ENCODE measurements at places on chromosomes 6 and 20.

DNA sequence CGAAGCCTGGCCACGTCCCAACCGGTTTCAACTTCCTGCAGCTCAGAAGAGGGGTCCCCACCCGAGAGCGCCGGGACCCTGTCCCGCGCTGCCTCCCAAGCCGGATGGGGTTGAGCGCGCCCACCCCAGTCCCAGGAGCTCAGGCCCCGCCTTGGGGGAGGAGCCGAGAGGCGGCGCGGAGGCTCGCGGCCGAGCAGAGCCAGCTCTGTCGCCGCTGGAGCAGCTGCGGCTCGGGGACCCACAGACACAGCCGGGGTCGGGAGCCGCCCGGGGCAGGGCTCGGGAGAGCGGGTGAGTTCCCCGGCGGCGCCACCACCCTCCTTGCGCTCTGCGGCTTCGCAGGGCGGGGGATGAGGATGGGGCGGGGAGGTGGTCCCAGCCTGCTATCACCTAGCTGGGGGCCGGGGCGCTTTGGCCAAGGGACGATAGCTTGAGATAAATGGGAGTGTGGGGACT lies at the start of gene PPP1R16B:
Gene PPP1R16B (plus strand): TSS at position 196 of the 456 bp plus-strand sequence. CDS start 30,229 bp downstream, outside the sequence.
- DNase-seq, result peak; percentile 42

DNA sequence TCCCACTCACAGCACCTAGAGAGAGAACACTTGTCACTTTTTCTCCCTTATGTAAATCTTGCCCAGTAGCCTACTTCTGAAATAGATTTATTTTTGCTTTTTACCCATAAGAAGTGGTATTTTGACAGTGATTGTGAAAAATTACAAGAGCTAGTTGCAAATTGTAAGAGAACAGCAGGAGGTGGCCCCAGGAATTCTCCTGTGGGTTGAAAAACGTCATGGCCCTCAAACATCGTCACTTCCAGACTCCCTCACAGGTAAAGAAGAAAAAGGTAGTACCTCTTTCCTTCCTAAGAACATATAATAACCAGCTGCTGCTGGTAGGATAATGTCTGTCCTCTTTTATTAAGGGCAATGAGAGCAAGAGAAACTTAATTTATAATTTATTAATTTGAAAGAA lies 69.5 kb upstream of the LAMP5 start:
- no peak for DNase-seq

DNA sequence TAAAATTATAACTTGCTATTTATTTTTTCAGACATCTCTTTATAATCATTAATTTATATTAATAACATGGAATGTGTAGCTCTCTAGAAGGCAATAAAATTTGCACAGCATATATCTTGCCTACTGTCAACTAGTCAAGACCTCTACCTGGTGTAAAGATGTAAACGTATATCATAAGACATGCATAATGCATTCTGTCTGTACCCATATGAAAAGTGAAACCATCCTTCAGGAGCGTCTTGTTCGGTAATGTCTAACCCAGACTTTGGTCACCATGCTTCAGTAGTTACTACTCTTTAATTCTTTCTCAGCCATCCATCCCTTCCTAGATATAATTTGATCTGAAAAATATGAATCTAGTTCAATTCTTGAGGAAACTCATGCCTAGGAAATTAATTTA lies 21.0 kb downstream of the CEP43 start:
- DNase-seq, result no peak

DNA sequence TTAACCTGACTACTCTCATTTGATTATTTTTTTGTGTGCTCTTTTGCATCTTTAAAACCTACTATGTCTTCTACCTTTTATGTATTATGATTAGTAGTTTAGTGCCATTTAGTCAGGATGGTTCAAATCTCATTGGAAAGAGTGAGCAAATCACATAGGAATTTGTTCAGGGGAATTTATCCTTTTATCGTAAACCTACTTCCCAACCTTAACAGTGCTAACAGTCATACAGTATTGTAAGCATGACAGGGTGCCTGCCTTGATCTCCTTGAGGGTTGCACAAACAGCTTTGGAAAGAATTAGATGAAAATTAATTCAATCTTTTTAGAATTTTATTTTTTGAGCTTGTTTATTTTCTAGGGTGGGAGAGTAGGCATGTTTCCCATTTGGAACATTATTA lies 18.3 kb downstream of the RNF8 start:
- DNase-seq, result no peak

DNA sequence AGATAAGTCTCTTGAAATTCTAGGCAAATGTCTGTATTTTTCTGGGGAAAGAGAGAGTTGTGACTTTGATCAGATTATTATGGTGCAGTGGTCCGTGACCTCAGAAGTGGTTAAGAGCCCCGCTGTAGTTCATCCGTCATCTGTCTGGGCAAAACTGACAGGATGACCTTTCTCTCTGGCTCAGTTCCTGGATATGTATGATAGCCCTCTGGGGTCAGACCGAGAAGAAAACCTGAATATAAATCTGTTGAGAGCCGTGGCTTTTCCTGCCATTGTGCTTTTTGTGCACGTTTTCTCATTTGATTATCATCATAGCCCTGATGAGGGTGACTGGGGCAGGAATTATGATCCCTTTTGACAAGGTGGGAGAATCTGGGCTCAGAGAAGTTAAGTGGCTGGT lies 26.5 kb downstream of the GHRH start:
- no peak for DNase-seq

- DNase-seq, result no peak
These were observed 131.8 kb downstream of the TIAM2 start for GRCh38 chr6:155126727-155127439.

DNA sequence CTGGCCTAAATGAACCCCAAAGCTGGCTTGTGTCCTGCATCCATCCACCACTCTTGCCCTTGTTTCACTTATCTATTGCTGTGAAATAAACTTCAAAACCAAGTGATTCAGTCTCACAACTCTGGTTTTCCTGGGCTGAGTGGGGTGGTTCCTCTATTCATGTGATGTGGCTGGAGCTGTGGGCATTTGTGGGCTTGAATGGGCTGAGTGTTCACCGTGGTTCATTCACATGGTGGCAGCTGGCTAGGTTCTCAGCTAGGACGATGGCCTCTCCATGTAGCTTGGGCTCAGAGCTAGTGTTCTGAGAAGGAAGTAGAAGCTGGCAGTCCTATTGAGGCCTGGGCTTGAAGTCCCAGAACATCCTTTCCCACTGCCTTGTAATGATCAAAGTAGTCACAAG lies 30.4 kb downstream of the FKBP1A start:
- DNase-seq, result no peak

DNA sequence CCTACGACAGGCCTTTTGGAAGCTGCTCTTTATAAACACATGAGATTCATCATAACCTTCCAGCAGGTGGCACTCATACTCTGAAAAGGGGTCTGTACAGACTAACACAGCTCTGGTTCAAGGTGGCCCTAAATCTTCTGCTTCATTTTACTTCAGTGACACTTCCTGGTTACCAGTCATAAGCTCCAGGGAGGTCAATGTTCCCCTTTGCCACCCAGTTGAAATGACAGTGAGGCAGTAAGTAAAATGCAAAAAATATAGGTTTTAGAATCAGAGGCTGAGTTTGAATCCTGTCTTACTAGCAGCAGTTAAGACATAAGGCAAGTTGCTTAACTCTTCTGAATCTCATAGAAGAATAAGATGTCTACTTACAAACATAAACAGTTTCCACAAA lies 132.8 kb downstream of the CDK19 start:
- DNase-seq, result peak; percentile 90

- DNase-seq, result peak; percentile 57
These were observed 58.2 kb downstream of the TRIM27 start for GRCh38 chr6:28865401-28866204.

DNA sequence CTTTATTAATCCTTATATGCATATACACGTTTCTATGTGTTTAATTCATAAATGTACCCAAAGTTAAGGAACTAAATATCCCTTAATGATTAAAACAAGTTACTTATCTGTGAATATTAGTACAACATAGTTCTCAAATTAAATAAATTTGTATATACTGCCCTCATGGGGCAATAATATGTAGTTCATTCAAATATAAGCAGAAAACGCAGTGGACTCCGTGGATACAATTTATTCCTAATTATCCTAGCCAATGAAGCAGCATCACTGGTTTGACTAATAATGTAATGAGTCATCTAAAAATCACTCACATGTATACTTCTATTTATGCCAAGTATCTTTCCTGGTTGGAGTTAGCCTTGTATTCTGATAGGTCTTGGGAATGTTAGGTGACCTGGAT lies 111.6 kb downstream of the TBC1D32 start:
- no peak for DNase-seq

GRCh38 chr6:110338820-110339470 lies 19.2 kb downstream of the METTL24 start:
- no peak for DNase-seq

DNA sequence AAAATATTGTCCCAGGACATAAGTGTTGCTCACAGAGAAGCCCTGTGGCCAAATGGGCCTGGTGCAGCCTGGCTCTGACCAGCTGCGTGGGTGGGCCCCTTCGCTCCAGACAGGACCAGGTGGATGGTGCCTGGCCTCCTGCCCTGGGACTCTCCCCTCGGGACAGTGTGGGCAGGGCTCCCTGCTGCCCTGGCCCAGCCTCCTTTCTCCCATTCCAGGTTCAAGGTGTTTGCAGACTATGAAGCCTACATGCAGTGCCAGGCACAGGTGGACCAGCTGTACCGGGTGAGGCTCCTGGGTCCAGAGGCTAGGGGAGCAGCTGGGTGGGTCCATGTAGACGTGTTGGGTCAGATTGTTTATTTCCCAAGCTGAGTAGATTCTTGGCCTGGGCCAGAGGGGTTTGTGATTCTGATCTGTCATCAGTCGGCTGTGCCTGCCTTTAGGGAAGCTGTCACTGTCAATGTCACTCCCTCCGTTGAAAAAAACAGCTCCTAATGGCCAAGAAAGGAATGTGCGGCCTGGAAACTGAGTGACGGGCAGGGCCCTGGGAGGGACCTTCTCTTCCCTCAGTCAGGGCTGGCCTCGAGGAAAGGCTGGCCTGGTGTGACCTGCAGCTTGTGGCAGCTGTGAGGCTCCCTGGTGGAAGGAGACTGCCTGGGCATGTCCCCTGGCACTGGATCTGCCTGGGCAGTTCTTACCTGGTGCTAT lies 47.7 kb downstream of the PYGB start:
- DNase-seq, result no peak

DNA sequence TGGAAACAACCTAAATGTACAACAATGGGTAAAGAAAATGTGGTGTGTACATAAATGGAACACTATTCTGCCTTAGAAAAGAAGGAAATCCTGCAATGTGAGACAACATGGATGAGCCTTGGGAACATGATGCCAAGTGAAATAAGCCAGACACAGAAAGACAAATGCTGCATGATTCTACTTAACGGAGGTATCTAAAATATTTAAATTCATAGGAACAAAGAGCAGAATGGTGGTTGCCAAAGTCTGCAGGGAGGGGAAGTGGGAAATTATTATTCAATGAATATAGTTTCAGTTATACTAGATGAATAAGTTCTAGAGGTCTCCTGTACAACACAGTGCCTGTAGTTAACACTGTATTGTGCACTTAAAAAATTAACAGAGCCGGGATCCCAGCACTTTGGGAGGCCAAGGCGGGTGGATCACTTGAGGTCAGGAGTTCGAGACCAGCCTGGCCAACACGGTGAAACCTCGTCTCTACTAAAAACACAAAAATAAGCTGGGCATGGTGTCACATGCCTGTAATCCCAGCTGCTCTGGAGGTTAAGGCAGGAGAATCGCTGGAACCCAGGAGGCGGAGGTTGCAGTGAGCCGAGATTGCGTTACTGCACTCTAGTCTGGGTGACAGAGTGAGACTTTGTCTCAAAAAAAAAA lies 71.4 kb upstream of the SNX9 start:
- no peak for DNase-seq

DNA sequence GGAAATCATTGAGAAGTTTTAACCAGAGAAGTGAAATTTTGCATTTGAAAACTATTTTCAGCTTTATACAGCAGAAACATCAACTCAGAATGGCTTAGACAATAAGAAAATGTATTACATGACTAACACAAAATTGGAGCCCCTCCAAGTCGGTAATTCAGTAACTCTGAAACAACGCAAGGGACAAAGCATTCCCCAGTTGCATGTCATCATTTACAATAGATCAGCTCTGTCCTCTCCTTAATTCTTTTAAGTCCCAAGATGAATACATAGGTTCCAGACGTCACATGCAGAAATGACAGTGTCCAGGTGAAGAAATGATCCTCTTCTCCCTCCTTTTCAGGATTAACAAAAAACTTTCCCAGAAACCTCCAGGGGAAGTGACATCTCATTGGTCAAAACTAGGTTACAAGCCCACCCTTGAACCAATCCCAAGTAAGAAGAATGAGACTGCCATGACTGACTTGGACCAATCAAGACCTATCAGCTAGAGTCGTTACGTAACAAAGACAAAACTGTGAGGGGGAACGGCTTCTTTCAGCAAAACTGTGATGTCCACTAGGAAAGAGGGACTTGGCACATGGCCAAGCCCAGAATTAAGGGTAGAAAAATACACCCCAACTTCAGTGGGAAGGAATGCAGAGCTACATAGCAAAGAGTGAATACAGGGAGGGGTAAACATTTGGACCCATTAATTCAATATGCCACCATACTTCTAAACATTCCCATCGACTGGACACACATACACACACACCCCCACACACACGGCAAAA lies 149.8 kb upstream of the PRND start:
- no peak for DNase-seq

DNA sequence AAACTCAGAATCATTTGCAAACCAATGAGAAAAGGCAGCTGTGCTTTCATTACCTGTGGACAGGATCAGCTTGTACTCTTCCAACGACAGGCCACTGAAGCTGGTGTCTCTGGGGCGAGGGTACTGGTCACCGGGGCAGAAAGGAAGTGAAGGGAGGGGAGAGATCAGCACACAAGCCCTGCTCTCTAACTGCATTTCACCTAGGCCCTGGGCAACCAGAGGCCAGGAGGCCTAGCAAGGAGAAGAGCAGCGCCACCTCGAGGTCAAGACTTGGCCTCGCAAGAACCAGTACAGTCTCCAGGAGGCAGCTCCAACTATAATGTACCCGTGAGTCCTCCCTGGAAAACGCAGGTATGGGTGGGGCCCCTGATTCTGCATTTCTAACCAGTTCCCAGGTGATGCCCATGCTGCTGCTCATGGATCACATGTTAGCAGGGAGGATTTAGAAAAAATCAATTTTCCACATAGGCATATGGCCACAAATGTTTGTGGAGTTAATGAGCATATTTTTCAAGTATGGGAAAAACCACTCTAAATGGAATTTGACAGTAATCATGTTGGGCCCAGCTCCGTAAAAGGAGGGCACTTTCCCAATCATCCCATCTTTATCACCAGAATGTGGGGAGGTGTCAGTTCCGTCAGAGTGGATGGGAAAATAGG lies 11.0 kb downstream of the UQCC2 start:
- DNase-seq, result peak; percentile 79

Data from cerebellar cortex (tissue), 1 donor.